ENCODE measurements at places on chromosomes 2 and 18.

DNA sequence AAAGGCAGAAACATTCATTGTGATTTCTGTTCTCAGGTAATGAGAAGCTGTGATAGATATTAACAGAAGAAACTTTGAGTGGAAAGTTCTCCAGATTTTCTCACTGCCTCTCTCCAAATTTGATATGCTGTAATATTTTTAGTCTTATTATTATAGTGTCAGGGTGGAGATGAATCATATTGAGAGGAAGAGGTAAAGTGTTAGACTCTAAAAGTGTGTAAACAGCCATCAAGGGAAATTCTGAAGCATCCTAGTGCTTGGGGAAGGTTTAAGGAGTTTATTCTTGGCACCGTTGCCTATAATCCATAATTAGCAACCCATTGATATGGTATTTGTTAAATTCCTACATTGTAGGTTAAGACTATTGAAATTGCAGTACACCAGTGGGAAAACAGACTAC, 104.7 kb upstream of the NABP1 start:
- DNase-seq = no peak

GRCh38 chr2:119025762-119026351, 83.9 kb downstream of the MARCO start:
- DNase-seq = no peak

GRCh38 chr2:119679526-119679837, 481 bp downstream of the TMEM177 start:
- DNase-seq = no peak

- DNase-seq = no peak
These were observed 133.4 kb upstream of the RND3 start for GRCh38 chr2:150620855-150621254.

DNA sequence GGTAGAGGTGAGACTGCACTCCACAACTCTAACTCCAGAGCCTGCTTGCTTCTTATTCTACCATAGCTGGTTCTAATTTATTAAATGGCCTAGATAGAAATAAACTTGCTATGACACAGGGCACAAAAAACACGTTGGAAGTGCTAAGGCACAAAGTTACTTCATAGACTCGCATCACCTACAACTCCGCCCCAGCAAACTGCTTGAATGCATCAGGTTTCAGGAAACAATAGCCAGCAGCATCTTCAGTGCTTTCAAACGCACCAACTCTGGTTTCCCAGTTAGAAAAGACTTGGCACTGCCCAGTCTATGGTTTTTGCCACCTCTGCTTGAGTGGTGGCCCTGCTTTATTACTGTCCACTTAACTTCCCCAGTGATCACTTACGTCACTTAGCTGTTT, 142.6 kb downstream of the RIF1 start:
- no peak for DNase-seq

GRCh38 chr2:173590276-173590861, 235.7 kb downstream of the CDCA7 start:
- DNase-seq = no peak

Data from stimulated activated CD4-positive, alpha-beta T cell treated with anti-CD3 and anti-CD28 coated beads, TNF-alpha, amount 100 ng/mL, for 48 hours (primary cell).